SW 1271 (cell line): ENCODE measurements at places on chromosomes 3 and 15.

DNA sequence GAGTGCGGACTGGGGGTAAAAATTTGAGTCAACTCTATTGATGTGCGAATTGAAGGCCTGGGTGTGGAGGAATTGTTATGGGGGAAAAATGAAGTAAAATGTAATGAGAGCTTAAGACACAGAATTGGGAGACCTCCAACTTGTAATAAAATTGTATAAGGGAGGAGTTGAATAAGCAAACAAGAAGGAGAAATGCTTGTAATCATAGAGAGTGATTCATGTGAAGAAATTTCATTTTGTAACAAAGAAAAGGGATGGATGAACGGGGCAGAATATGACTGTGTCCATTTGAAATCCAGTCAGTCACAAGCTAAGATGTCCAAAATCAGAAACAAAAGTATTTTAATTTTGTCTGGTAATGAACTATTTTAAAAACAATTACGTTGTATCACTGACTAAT is 552.3 kb downstream of the NAALADL2 start:
- no peak for DNase-seq

GRCh38 chr3:115706311-115706829 is 83.1 kb downstream of the GAP43 start:
- DNase-seq, result no peak

DNA sequence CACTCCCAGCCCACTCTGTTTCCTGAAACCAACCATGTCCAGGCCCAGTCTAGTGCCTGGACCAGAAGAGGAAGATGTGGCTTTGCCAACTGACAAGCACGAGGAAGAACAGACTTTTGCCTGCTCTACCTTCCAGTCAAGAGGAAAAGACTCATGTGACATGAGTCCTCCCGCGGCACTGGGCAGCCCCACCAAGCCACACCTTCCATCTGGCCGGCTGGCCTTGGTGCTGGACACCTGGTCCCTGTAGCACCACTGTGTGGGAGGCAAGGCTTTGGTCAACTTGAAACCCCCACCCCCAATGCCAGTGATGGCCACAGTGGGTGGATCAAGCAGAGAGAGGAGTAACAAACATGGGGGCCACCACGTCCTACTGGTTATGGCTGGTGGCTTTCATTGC is 12.5 kb downstream of the CHDH start:
- no peak for DNase-seq

- DNase-seq, result no peak
Measured at GRCh38 chr3:66527246-66527645, 26.4 kb upstream of the LRIG1 start.

- DNase-seq, result no peak
Measured at GRCh38 chr3:179772297-179772696, 119.5 kb downstream of the USP13 start.

- peak; percentile 2 for DNase-seq
Measured at GRCh38 chr3:72270072-72270681, 485.2 kb upstream of the PROK2 start.

- DNase-seq, result no peak
Measured at GRCh38 chr3:155572085-155572484, 172.8 kb downstream of the PLCH1 start.

GRCh38 chr15:89556413-89557262 is 18.6 kb upstream of the TICRR start:
- peak; percentile 82 for DNase-seq
